Right renal cortex interstitium (tissue), 3 donors: ENCODE measurements at places on chromosomes 11 and 22. TPM values are rescaled to one million over a fixed set of nuclear protein-coding genes. Genes with fewer than 3 reads are reported as not detected.
A peak's percentile ranks its signal among the peaks of the same experiment; 100 is the strongest.

Gene INCENP
- polyA plus RNA-seq, result 36.8 TPM

GRCh38 chr11:128324051-128324481 lies 263.3 kb downstream of the ETS1 start:
- DNase-seq, result no peak

Gene CLTCL1
- 4.5 TPM for polyA plus RNA-seq

GRCh38 chr11:47964546-47964945 lies 15.8 kb upstream of the PTPRJ start:
- DNase-seq, result no peak

DNA sequence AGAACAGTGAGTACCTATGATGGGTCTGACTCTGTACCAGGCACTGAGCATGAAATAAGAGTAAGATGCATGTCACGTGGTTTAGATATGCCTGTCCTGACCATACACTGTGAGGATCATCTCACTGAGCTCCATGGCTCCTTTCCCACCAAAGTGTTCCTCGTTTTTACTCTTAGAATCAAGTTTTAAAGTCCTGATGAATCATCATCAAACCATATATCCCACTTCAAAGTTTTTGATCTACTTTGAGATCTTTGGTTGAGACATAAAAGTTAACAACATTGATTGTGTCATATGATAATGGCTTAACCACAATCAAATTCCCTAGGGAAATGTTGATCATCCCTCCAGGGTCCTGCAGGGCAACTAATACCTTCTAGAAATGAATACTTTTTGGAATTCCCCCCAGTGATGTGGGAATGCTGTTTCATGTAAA lies 12.8 kb downstream of the ETS1 start:
- no peak for DNase-seq

DNA sequence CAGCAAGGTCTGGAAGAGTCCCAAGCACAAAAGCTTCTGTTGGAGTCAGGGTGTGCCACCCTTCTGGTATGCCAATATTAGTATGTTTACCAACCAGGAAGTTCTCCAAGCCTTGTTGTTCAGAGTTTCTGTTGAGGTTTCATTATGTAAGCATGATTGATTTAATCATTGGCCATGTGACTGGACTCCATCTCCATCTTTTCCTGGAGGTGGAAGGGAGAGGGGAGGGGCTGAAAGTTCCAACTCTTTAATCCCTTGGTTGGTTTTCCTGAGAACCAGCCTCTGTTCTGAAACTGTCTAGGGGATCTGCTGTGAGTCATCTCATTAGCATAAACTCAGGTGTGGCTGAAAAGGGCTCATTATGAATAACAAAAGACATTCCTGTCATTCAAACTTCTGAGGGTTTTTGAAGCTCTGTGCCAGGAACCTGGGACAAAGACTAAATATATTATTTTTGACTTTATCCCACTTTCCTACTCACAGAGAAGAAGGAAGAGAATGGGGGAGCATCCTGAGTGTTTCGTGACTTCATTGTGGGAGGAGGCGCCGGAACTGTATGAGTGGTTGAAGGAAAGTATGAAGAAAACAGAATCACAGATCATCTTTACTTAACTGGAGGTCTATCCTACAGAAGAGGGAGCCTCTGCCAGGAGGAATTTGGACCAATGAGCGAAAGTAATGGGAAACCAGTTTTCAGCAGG lies 138.2 kb downstream of the NECTIN1 start:
- DNase-seq, result no peak

DNA sequence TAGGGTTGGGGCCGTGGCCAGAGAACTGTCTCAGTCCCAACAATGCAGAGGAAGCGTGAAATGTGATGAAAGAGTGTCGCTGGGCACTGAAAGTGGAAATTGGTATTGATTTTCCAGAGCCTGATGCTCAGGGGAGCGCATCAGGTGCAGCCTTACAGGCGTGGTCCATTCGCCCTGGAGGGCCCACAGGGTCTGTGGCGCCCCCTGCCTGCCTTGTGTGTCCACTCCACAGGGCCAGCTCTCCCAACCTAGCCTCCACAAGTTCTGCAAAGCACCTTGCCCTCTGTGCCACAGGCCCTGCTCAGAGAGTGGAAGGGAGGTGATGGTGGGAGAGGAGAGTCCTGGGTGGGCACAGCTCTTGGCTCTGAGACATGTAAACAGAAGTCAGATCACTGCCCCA lies 54.9 kb upstream of the LMO1 start:
- DNase-seq, result no peak

DNA sequence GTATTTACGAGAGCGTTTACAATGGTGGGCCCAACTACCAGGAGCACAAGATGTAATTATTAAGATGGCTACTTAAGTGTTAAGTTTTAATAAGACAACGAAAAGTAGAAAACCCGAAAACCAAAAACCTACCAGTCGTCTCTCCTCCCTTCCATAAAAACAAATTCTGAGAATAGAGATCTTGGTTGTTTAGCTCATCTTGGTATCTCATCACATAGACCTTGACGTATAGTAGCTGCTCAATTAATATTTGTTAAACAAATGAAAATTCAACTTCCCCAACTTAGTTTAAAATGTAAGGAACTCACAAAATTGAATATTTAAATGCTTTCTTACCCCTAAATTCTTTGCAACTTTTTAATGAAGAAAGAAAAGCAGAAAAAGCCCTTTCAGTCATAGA lies 669 bp downstream of the KDM4D start:
- DNase-seq, result peak; percentile 2

GRCh38 chr11:18408558-18409291 lies 3.4 kb upstream of the LDHC start:
- DNase-seq, result no peak

DNA sequence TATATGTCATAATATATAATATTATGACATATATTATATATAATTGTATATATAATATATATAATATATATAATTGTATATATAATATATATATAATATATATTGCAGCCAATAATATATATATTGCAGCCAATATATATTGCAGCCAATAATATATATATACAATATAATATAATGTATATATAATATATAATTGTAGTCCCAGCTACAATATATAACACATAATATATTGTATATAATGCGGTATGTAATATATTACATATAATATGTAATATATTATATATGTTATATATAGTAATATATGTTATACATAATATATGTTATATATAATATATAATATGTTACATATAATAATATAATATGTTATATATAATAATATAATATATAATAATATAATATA lies 5.8 kb upstream of the CELF1 start:
- DNase-seq, result no peak

GRCh38 chr11:66617155-66617834 lies 865 bp downstream of the RBM14 start:
- DNase-seq, result no peak

- DNase-seq, result no peak
Measured at GRCh38 chr11:78798663-78799062, 224.0 kb upstream of the NARS2 start.

- no peak for DNase-seq
Measured at GRCh38 chr11:44854741-44855492, 95.8 kb downstream of the TP53I11 start.

Gene NXPE4
- not detected for polyA plus RNA-seq

Gene PRRG4
- 6.2 TPM for polyA plus RNA-seq

Gene SEPTIN3
- 7.2 TPM for polyA plus RNA-seq

Gene OR4C13
- not detected for polyA plus RNA-seq

Gene PGR
- 0.16 TPM for polyA plus RNA-seq

Gene PYGM
- 2.6 TPM for polyA plus RNA-seq

Gene CENPM
- polyA plus RNA-seq, result 9.4 TPM

GRCh38 chr11:61728066-61728939 lies 24.1 kb upstream of the MYRF start:
- no peak for DNase-seq

- DNase-seq, result no peak
Measured at GRCh38 chr11:71097506-71098240, 154.7 kb downstream of the SHANK2 start.

- no peak for DNase-seq
Measured at GRCh38 chr11:131468565-131468964, 98.2 kb downstream of the NTM start.
